ENCODE measurements at places on chromosomes 2 and 18. TPM values are rescaled to one million over a fixed set of nuclear protein-coding genes. Genes with fewer than 3 reads are reported as not detected.
A peak's percentile ranks its signal among the peaks of the same experiment; 100 is the strongest.

DNA sequence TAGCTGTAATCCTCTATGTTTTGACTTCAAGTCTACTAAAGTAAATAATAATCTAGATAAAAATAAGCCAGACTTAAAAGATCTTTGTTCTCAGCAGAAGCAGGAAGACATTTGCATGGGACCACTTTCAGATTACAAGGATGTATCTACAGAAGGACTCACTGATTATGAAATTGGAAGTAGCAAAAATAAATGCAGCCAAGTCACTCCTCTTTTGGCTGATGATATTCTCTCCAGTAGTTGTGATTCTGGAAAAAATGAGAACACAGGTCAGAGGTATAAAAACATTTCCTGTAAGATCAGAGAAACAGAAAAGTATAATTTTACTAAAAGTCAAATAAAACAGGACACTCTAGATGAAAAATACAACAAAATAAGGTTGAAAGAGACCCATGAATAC is 338.4 kb downstream of the ZNF804A start:
- no peak overlapping the region for H3K4me3 ChIP-seq
- peaks cover 49% of the 10 kb centered on the region for H3K4me1 ChIP-seq
- no peaks in the 10 kb centered on the region for H3K27me3 ChIP-seq
- DNase-seq = no peak

GRCh38 chr2:180882959-180883358 is 97.4 kb upstream of the UBE2E3 start:
- no peak overlapping the region for H3K4me3 ChIP-seq
- H3K36me3 ChIP-seq = no peaks in the 10 kb centered on the region
- no peaks in the 10 kb centered on the region for H3K4me1 ChIP-seq
- no peak for DNase-seq
- no peak overlapping the region for H3K27ac ChIP-seq

GRCh38 chr18:568731-569130 is 11.4 kb upstream of the CETN1 start:
- H3K27me3 ChIP-seq = no peaks in the 10 kb centered on the region
- no peak overlapping the region for H3K27ac ChIP-seq
- no peaks in the 10 kb centered on the region for H3K36me3 ChIP-seq
- DNase-seq = no peak
- H3K4me1 ChIP-seq = peaks cover 18% of the 10 kb centered on the region

- DNase-seq = peak; percentile 83
- no peak overlapping the region for H3K27ac ChIP-seq
- no peak overlapping the region for H3K4me3 ChIP-seq
- H3K4me1 ChIP-seq = peaks cover 37% of the 10 kb centered on the region
- H3K36me3 ChIP-seq = no peaks in the 10 kb centered on the region
Measured at GRCh38 chr2:20614201-20615067, 36.5 kb downstream of the HS1BP3 start.

DNA sequence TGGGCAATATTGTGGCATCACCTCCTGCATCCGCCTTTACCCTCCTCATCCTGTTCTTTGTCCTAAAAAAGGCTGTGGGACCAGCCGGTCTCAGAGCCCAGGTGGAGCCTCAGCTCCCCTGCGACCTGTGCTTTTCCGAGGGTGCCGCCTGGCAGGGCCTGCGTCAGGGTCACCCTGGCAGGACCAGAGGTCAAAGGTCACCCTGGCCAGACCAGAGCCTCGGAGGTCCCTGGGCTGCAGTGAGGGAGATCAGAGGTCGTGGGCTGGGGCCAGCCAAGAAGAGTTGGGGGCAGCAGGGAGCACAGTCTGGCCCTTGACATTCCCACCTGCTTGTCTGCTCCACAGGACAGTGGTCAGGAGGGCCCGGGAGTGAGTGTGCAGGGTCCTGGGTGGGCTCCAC is 31.5 kb downstream of the RBFA start:
- no peak for DNase-seq
- H3K4me3 ChIP-seq = no peak overlapping the region
- H3K27ac ChIP-seq = no peak overlapping the region
- H3K36me3 ChIP-seq = peaks cover 7% of the 10 kb centered on the region
- no peaks in the 10 kb centered on the region for H3K27me3 ChIP-seq
- H3K4me1 ChIP-seq = no peaks in the 10 kb centered on the region

DNA sequence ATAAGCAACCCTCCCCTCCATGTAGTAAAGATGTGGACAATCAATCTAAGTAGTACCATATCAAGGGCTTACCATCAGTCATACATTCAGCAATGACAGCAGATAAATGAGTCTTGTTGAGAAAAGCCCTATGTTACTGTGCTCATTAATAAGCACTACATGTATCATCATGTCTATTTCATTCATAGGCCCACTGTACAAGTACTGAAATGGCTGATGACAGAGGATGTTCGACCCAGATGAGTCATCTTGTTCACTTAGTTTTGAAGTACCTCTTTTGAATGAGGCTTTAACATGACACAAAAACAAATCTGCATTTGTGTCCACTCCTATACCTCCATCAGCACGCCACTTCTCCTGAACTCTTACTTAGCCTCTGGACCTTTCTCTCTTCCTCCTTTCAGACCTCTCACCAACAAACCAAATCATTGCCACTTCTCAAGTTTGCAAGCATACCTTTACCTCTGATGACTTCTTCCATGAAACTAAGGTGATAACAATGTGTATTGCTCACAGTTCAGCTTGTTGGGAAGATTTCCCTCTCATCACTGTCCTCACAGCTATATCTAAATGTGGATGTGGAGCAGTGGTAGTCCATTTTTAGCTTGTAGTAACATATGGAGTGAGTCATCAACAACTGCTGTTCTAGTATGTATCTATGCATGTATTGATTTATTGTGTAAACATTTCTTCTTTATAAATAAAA is 921.0 kb upstream of the SLC39A10 start:
- H3K27ac ChIP-seq = no peak overlapping the region
- H3K27me3 ChIP-seq = no peaks in the 10 kb centered on the region

TRIM43 gene
- total RNA-seq = not detected

ITPRIPL1 gene
- 4.9 TPM for total RNA-seq

ZAP70 gene
- total RNA-seq = not detected
